ENCODE measurements at places on chromosomes 5 and 9.

GRCh38 chr9:38707885-38708637, 11.9 kb downstream of the FAM240B start:
- no peak for DNase-seq

DNA sequence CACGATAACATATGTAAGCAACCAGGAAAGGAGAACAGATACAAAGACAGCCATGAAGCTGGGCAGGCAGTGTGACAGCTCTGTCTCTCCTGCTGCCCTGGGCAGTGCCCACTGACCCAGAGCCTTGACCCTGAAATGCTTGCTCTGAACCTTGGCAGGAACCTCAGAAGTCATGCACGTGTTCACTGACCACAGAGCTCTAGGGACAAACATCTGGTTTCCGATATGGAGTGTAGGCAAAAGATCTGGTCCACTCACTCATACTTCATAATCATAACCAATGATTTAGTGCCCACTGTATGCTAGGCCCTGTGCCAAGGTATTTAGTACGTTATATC, 102.6 kb downstream of the FSTL4 start:
- DNase-seq = no peak

DNA sequence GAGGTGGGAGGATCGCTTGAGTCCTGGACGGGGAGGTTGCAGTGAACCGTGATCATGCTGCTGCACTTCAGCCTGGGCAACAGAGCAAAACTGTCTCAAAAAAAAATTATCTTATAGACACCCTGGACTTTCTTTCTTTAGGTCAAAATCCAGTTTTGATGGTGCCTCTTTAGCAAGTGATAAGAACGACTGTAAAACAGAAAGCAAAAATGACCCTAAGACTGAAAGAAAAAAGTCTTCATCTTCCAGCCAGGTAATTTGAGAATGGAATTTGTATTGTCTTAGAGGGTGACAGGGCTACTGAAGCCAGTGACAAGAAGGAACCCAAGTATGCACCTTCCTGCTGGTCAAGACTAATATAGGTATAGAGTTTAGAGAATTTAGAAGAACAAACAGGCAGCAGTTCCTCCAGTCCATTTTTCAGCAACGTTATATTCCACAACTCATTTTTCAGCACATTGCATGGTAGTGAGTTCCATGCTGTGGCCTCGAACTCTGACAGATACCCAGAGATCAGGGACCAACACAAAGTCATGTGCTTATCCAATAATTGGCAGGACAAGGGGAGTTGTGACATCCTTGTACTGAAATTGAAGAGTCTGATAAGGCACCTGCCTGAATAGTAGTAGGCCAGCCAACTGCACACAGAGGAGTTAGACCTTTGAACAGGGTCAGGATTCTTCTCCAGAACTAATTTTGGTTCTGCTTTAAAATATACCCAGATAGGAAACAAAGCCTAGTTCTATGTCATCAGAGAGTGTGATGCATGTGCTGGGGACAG, 46.5 kb downstream of the GRAMD2B start:
- no peak for DNase-seq

DNA sequence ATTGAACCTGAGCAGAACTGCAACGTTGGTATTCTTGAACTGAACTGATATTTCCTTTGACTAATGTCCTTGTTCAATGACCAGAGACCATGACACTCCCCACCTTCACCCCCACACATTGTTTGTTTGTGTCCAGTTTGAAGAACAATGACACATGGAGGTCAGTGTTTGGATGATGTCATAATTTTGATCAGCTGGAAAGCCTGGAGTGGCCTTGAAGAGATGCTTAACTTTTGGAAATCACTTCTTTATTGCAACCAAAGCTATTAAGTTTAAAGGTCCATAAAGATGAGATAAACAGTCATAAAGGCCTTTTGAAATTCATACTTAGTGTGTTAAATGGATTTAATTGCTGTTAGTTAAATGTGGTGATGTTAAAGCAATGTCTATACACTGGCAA, 92.7 kb downstream of the TMC1 start:
- DNase-seq = no peak

DNA sequence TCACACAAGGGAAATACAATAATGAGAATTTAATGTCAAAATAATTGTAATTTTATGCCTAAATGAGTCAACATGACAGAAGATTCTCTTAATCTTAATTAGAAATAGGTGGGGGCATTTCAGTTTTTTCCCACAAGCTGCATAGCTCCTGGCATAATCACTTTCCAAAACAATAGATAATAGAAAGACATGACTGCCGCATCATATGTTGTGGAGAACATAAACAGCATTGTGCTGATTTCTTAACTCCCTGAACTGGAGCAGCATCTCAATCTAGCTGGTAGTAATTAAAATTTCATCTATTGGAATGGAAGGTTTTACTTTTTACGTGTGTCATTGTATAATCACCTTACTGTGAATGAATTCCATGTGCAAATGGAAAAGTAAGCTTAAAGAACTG, 112.1 kb downstream of the ST8SIA4 start:
- no peak for DNase-seq

DNA sequence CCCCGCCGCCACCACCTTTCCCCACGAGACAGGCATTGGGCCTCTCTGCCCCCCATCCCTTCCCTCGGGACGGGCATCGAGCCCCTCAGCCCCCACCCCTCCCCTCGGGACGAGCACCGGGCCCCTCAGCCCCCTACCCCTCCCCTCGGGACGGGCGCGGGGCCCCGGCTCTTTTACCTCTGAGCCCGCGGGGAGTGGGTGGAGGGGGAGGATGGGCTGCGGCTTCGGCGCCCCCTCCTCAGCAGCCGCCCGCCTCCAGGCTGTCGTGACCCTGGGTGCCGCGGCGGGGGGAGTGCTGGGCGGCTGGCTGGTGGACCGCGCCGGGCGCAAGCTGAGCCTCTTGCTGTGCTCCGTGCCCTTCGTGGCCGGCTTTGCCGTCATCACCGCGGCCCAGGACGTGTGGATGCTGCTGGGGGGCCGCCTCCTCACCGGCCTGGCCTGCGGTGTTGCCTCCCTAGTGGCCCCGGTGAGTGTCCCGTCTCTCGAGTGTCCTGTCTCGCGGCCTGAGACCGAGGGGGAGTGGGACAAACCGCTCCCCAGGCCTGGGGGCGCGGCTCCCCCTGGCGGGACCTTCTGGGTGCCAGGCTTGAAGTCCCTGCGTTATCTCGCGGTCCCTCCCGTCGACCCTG, 791 bp downstream of the SLC2A8 start:
- DNase-seq = peak; percentile 69

- peak; percentile 72 for DNase-seq
Observed at GRCh38 chr5:141192110-141192725, at the start of gene PCDHB10. TSS of gene PCDHB10 (plus strand) at chr5:141192353. CDS start at chr5:141192553, 200 bp downstream.

- DNase-seq = no peak
Observed at GRCh38 chr5:143427122-143427735, 23.7 kb upstream of the NR3C1 start.

GRCh38 chr9:137544176-137544760, 5.9 kb downstream of the PNPLA7 start:
- no peak for DNase-seq

GRCh38 chr9:86749894-86750255, 197.4 kb downstream of the GAS1 start:
- peak; percentile 50 for DNase-seq

DNA sequence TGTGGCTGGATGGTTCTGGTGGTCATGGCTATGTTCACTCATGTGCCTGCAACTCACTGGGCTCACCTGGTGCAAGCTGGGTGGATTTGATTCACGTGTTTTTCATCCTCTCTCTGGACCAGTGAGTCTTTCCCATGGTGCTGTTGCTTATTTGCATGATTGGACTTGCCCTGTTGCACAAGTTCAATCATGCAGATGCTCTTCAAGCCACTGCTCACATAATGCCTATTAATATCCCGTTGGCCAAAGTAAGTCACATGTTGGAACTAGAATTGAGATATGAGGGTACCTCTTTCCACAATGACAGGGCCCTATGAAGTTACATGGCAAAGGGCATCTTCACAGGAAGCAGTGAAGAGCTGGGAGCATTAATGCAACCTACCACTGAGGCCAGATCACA, 26.5 kb upstream of the MROH2B start:
- no peak for DNase-seq

DNA sequence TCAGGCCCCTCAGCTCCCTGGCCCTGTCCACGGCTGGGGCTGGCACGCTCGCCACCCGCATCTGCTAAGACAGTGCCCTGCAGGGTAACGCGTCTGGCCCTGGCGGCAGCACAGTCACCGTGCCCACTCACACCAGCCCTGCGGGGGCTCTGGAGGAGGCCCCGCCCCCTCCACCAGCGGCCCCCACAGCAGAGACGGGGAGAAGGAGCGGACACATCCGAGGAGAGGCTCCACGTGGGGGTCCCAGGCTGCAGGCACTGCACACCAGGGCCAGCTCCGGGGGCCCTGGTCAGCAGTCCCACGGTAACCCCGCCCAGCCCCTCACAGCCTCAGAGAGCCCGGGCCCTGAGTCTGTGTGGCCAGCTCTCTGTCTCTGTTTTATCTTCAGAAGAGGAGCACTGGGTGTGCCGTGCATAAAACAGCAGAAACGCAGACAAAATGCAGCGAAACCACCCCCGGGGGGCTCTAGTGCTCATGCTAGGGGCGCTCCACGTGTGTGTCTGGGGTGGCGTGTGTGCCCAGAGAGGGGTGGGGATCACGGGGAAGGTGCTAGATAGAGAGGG, 47.5 kb upstream of the NRARP start:
- no peak for DNase-seq

DNA sequence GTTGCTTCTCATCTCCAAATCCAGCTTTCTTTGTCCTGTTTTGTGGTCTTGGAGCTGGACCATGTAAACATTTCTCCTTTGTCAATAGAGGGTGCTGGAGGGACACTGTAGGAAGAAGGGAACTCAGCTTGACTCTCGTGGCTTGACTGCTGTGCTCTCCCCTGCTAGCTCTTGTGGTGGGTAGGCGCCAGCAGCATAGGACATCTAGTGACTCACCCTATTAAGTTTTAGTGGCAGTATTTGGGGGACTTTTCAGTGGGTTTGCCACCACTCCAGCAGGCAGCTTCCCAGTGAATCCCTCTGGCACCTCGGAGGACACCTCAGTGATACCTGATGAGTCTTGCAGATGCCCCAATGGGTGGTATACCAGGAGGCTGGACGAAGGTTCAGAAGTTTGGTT, 97.8 kb downstream of the TSSK1B start:
- no peak for DNase-seq

DNA sequence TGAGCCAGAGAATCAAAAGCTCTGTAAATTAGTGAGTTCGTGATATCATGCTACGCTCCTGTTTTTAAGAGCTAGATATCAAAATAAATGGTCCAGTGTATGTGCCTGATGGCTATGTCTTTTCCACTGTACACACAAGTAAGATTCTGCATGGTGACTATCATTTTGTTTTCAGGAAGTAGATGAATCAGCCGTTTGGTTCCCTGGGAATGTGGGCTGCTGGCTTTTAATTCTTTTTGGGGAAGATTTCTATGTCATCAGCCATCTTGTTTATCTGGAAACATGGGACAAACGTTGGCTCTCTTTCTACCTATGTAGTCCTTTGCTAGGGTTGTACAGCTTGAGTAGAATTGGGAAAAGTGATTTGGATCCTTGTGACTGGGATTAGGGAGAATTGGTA, 126.7 kb downstream of the GRIA1 start:
- DNase-seq = no peak

DNA sequence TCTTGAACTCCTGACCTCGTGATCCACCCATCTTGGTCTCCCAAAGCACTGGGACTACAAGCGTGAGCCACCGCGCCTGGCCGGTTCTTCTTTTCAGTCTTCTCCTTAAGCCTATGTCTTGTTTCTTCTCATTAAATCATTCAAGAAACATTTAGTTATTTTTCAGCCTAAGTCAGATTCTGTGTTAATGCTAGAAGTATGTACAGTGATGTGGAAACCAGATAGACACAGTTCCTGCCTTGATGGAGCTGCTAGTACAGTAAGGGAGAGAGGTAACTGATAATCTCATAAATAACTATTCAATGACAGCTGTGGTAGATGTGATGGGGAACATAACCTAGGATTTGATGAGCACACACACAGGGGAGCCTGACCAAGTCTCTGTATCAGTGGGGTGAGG, 46.3 kb upstream of the NR3C1 start:
- no peak for DNase-seq

DNA sequence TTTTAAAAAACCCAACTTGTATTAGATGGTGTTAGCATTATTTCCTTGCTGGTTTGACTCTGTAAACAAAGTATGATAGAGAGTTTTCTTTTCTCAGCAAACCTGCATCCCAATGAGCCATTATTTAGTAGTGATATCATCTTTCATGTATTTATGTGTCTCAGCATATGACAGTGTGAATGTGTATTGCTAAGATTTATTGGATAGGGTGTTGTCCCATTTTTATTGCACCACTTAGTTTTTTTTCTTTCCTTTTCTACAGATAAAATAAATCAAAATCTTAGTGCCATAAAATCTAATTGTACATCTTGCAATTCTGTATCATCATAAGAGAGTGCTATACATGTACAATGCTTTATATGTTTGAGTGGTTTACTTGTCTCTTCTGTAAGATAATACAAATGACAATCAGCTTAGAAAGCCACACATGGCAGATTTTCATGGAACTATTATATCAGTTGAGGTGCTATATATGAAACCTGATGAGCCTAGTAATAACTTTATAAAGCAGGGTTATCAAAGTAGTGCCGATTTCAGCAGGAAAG, 149.2 kb upstream of the CYLC2 start:
- DNase-seq = no peak
